ENCODE measurements at places on chromosomes 3 and 15.

- DNase-seq = no peak
Observed at GRCh38 chr15:63063164-63063756, 20.7 kb downstream of the TPM1 start.

- DNase-seq = no peak
Observed at GRCh38 chr3:154954757-154955156, 125.4 kb upstream of the MME start.

GRCh38 chr3:129507181-129507831 lies 21.1 kb upstream of the RHO start:
- no peak for DNase-seq

- no peak for DNase-seq
Observed at GRCh38 chr3:140910860-140911259, 30.8 kb upstream of the SLC25A36 start.

GRCh38 chr3:194688946-194689345 lies 3.3 kb downstream of the FAM43A start:
- no peak for DNase-seq

DNA sequence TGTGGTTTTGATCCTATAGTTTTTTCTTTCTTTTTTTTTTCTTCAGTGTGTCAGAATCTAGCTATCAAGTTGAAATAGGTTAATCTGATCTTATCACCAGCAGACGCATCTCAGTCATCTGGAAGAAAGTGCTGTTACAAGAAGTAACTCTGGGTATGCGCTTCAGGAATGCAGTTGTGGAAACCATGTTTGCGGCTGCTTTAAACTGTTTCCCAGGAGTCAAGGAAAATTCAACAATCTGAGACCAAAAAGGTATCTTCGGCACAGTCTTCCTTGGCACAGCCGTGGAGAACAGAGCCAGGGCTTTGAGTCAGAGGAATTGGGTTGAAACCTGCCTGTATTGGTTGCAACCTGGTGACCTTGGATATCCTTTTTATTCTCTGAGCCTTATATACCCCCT lies 59.9 kb downstream of the CD47 start:
- DNase-seq = no peak

GRCh38 chr3:48696601-48697000 lies 10.9 kb upstream of the NCKIPSD start:
- no peak for DNase-seq

GRCh38 chr3:174362556-174362955 lies 496.6 kb upstream of the NAALADL2 start:
- DNase-seq = no peak

DNA sequence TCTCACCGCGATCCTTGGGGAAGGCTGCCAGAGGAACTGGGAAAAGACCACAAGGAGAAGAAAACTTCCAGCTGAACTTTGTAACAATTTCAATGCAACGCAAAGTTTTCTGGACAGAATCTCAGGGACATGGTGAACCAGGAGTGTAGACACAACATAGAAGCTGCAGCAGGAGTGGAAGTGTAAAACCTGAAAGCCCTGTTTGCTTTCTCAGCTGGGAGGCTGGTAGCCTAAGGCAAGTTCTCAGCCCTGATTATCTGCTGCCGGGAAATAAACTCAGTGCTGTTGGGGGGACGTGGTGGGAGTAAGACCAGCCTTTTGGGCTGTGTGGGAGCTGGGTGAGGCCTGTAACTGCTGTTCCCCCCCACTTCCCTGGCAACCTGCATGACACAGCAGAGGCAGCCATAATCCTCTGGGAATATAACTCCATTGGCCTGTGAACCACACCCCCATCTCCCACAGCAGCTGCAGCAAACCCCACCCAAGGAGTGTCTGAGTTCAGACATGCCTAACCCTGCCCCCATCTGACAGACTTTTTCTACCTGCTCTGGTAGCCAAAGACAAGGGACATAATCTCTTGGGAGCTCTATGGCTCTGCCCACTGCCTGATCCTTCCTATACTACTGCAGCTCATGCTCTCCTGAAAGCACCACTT lies 106.7 kb downstream of the ZNF621 start:
- DNase-seq = no peak

GRCh38 chr3:33883538-33883950 lies 85.1 kb downstream of the PDCD6IP start:
- no peak for DNase-seq

- DNase-seq = no peak
Observed at GRCh38 chr3:18247139-18247695, 177.9 kb downstream of the SATB1 start.

DNA sequence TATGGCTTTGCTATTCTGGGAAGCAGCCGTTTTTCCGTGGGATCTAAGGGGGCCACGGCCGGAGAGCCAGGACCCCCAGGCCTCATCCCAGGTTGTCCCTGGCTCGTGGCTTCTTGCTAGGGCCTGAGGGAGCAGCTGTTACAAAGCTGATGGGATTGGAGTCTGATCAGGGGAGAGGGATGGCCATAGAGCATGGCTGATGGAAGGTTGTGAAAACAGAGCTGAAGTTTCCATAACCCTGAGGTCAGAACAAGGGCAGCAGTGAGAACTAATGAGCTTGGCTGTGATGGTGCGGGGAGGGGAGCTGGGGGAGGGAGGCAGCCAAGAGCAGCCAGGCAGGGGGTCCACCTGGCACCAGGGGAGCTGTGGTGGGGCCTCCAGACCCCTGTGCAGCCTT lies 63.0 kb downstream of the LINGO1 start:
- no peak for DNase-seq

DNA sequence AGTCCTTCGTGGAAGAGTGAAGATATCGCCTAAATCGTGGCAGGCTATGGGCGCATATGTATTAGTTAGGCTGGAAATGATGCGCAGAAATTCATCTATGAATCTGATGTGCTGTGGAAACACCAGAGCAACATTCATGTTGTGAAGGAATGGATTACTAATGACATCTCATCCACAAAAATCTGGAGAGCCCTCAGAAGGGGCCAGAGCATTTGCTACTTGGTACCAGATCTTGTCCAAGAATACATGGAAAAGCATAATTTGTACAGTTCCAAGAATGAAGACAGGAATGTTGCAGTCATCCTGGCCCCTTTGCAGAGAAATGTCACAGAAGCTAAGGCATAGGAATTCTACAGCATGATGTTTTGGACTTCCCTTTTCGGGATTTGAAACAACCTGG lies 38.4 kb upstream of the FOXB1 start:
- no peak for DNase-seq

GRCh38 chr15:68158046-68158628 lies 47.0 kb downstream of the CALML4 start:
- DNase-seq = no peak

DNA sequence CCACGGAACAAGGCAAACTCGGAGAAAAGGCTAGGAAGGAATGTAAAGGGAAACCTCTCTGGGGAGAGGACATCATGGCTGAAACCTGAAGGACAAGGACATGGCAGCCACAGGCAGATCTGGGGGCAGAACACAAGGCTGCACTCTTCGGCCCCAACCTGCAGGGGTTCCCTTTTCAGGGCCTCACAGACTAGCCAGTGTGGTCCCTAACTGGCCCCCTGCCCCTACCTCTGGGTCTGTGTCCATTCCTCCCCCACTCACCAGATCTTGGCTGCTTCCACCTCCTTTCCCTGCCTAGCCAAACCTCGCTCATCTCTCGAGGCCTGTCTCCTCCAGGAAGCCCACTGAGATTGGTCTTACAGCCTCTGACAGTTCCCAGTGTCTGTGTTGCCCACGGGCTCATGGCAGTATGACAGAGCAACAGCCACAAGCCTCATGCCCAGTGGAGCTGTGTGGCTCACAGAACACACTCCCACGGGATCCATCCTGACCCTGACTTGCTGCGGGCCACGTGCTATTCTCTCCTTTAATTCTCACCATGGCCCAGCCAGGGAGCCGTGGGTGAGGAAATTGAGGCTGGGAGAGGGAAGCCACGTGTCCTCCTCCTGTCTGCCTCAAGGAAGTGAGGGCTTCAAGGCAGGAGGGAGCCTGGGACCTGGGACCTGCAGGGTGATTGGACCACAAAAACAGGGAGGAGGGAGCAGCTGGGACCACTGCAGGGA lies 26.5 kb downstream of the WNT7A start:
- no peak for DNase-seq

- no peak for DNase-seq
Observed at GRCh38 chr15:60372227-60372626, 25.6 kb downstream of the ANXA2 start.

DNA sequence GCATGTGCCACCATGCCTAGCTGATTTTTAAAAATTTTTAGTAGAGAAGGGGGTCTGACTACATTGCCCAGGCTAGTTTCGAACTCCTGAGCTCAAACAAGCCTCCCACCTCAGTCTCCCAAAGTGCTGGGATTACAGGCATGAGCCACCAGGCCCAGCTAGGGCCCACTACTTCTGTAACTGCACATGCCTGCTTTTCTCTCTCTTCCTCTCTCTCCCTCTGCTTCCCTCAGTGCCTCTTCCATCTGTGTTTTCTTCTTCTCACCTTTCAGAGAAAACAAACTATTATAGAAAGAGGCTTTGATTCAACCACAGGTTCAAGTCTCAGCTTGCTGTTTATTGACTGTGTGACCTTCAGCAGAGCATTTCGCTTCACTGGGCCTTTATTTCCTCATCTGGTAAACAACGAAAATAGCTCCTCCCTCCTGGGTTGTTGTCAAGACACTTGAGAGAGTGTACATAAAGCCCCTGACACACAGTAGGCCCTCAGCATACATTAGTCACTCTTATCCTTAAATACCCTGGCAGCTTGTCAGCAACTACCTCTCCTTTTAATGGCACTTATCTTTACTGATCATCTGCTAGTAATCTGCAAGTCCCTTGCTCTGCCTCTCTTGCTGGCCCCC lies 10.2 kb downstream of the TADA3 start:
- no peak for DNase-seq

DNA sequence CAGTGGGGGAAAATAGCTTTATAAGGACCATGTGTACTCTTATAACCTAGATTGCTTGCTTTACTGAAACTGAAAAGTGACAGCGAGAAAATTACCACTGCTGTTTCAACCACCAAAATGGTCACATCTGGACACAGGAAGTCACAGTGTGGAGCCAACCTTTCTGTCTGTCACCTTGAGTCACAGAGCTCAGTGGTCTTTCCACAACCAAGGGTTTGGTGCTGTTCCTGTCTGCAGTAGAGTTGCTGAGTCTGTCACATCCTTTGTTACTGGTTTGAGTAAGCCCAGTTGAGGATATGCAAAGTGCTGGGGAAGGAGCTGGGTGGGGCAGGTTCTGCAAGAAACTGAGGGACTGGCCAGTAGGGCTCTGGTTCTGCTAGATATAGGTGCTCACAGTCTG lies 139.1 kb upstream of the EIF1B start:
- DNase-seq = no peak

All from left renal pelvis (tissue), 4 donors.